HepG2 (cell line): ENCODE measurements at places on chromosomes 6 and 20. TPM values are rescaled to one million over a fixed set of nuclear protein-coding genes. Genes with fewer than 3 reads are reported as not detected.

Gene PAK5
- total RNA-seq: not detected in 2 replicates

Gene SAPCD1
- 0.56 and 2.5 TPM in 2 replicates for total RNA-seq

Gene IL17A
- not detected in 2 replicates for total RNA-seq

Gene TRIM38
- 2.5 and 3.6 TPM in 2 replicates for total RNA-seq

Gene C6orf141
- not detected in 2 replicates for total RNA-seq

Gene DDR1
- 7.0 and 16.7 TPM in 2 replicates for total RNA-seq

Gene KIF3B
- 28.8 and 36.4 TPM in 2 replicates for total RNA-seq

Gene TAP2
- total RNA-seq: 9.8 and 17.6 TPM in 2 replicates

Gene BPIFB2
- total RNA-seq: 27.4 and 54.5 TPM in 2 replicates

Gene ARFGAP1
- 51.4 and 132 TPM in 2 replicates for total RNA-seq

Gene ZNF391
- 1.7 and 2.7 TPM in 2 replicates for total RNA-seq
